ENCODE measurements at places on chromosomes 5 and 9.

DNA sequence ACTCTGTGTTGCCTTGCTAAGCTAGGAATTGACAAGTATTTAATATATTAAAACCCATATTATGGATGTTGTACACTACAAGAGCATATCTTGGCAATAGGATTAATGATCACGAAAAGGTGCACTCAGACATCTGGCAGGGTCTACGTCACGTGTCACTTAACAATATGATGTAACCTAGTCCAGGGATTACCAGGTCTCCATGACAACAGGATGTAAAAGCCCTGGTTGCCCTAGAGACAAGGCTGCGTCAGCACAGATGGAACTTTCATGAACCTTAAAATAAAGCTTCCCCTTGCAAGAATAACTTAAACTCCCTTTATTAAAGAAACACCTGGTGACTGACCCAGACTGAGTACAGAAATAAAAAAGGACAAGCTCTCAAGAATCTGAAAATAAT, 717.8 kb downstream of the CDH18 start:
- no peak for DNase-seq

DNA sequence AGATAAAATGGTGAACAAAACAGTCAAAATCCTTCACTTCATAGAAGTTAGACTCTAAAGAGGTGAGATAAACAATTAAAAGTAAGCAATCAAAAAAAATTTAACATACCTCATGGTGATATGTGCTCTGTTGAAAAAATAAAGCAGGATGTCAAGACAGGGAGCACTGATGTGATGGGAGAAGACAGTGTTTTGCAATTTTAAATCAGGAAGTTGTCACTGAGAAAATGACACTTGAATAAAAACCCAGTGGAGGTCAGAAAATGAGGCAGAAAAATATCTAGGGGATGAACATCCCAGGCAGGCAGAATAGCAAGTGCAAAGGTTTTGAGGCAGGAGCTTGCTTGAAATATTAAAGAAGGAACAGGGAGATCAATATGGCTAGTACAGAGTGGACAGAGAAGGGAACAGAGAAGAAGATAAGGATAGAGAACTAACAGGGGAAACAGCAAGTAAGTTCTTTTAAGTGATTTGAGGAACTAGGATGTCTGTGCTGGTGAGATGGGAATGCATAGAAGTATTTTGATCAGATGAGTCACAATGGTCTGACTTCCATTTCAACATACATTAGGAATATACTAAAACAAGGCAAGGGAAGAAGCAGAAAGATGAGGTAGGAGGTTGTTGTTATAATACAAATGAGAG, 130.4 kb downstream of the CHSY3 start:
- no peak for DNase-seq

DNA sequence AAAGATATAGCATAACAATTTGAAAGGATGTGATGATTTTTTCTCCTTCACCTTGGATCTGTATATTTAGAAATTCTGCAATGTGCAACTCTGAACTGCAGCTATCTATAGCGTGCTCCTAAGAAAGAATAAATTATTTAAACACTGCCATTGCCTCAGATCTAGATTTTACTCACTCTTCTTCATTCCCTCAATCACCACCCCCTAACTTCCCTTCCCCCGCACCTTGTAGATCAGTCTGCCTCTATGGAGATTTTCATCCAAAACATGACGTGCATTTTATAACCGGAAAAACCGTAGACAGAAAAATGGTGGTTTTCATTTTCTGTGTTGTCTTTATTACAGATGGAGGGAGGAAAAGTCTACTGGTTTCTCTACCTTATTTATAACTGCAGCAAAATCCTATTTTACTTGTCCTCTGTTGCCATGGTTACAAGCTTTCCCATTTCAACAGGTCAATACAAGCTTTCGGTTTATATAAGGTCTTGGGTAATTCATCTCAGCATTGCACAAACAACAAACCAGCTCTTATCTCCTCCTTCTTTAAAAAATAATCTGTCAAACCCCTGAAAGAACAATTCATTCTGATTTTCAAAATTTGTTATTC, 480.0 kb downstream of the TAF11L14 start:
- no peak for DNase-seq

GRCh38 chr9:37575001-37575400, 1.2 kb downstream of the FBXO10 start:
- no peak for DNase-seq

DNA sequence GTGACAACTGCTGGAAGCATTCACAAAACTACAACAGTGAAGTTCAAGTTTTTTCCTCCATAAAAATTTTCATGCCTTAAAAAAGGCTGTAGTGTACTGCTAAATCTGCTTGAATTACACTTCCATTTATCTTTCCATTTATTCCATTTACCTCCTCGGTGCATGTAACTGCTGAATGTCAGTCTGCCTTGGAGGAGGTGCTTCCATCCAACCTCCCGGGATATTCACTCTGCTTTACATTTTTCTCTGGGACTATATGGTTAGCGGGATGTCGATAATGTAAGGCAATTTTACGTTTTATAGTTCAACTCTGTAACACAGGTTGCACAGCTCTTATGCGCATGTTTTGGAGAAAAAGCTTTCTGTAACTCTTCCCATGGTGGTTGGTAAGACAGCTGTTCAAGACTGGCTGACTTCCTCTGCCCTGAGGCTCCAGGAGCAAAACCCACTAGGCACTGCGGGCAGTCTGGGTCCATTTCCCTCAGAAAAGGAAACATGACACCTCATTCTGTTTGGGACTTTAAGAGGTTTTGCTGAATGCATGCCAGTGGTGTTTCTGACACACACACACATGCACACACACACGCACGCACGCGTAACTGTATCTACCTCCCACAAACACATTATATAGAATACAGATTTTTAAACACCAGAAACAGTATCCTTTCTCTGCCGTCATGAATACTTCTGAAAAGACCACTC, 66.1 kb downstream of the SPTLC1 start:
- DNase-seq: no peak

- no peak for DNase-seq
These were observed 341.9 kb downstream of the DIRAS2 start for GRCh38 chr9:90300611-90301276.
